Choroid plexus epithelial cell (primary cell): ENCODE measurements at places on chromosomes 5 and 9.

- DNase-seq, result no peak
Measured at GRCh38 chr5:110460837-110461236, 265.6 kb downstream of the TMEM232 start.

- DNase-seq, result no peak
Measured at GRCh38 chr5:155700333-155700732, 626.6 kb upstream of the SGCD start.

DNA sequence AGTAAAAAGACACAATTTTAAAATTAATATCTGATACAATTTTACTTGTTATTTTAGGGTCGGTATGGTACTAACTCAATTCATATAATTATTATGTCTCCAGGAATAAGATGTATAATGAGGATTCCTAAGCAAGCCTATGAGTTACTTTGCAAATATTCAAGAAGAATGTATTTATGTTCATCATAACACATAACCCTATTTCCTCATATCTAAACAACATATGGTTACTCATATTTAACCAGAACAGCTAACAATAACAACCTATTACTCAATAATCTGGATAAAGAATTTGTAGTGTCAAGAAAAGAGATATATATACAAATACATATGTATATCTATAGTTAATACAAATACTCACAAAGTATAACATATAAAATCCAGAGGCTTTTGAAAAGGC, 285.9 kb downstream of the ARL15 start:
- peak; percentile 80 for DNase-seq

DNA sequence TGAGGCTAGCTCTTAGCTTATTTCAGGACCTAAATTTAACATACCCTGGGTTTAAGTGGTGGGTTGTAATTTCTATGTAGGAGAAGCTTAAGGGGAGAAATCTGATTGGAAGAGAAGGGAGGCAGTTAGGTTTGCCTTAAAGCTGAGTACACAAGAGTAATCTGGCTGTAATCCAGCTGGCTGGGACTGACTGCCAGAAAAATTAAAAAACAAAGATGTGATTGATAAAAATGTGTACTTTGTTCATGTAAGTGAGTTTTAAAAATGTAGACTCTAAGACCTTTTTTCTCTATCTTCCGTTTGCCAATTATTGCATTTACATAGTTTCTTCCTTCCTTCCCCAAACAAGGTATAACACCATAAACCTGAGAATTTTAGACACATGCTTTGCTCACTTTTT, 17.5 kb upstream of the MSMP start:
- DNase-seq, result peak; percentile 68

DNA sequence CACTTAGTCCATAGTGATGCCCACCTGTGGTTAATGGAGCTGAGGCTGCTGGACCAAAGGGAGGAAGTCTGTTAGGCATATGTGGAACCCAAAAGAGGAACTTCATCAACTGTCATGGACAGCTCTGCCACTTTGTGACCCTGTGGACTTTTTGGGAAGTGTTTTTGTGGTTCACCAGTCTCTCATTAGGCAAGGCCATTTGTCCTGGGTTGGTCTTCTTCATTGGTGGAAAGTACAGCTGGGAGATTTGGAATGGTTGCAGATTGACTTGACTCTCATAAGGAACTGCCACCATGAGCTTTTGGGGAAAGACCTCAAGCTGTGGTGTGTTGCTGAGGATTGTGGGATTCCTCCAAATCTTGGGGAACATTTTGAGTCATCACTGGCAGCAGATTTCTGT, 31.9 kb upstream of the IL12B start:
- DNase-seq, result no peak

DNA sequence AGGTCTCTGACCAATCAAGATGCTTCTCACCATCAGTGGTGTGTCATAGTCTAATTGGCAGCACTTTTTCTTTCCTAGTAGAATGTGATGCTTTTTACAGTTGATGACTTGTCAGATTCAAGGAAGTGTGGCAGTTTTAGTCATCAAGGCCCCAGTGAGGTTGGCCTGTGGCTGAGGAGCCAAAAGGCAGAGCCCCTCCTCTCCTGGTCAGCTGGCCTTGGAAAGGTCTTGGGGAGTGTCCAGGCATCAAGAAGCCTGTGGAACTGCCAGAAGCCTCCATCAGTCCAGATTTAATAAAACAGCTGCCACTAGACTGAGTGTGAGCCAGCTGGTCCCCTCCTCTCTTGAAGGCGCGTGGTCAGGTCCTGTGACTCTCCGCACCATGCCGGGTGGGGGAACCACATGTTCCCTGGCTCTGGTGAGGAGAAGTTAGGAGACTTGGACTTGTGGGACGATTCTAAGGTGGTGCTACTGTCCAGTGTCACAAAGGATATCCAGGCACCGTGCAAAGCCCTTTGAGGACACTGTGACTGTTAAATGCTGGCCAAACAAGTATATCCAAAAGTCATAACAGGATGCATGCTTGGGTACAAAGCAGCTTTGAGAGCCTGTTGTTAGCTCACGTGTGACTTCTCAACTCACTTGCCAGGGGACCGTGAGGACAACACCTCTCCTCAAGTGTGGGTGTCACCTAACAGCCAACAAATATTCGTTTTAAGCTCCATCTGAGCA, 6.1 kb upstream of the ANGPTL2 start:
- DNase-seq, result no peak

DNA sequence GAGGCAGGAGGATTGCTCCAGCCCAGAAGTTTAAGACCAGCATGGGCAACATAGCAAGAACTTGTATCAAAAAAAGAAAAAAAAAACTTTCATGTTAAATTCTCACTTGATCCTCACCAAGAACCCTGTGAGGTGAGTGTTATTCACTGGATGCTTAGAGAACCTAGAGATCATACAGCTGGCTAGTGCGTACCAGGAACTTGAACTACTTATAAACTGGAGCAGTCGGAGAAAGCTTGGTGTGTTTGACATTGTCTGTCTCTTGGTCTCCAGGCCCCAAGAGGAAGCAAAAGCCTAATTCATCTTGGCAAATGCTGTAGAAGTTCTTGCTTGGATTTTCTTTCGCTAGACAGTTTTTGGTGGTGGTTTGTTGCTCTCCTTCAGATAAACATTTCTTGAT, 18.1 kb downstream of the TJP2 start:
- DNase-seq, result no peak

- DNase-seq, result peak; percentile 84
Measured at GRCh38 chr5:37248970-37249814, at the start of gene CPLANE1. TSS of gene CPLANE1 (minus strand) at chr5:37249376. CDS start at chr5:37247698, 1,678 bp downstream.

GRCh38 chr5:132526290-132526973, 16.9 kb downstream of the IL5 start:
- DNase-seq, result peak; percentile 66

DNA sequence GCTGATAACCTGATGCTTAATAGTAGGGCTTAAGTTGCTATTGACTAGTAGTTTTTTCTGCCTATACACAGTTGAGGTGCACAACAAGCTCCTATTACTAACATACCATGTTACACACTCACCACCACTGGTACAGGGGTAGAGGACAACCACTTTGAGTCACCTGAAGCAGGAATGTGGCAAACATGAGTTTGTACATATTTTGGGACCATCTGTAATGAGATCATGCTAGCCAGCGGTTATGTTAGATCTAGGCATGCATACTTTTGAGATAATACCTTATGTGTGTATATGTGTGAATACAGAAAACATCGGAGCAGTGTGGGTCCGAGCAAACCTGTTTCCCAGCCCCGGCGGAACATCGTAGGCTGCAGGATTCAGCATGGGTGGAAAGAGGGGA, 72.8 kb upstream of the NXNL2 start:
- DNase-seq, result peak; percentile 72

GRCh38 chr5:78958672-78959445, 26.3 kb downstream of the ARSB start:
- no peak for DNase-seq

GRCh38 chr9:16147726-16148125, 594.9 kb downstream of the CCDC171 start:
- peak; percentile 59 for DNase-seq

GRCh38 chr5:65009207-65009606, 240.5 kb downstream of the CWC27 start:
- DNase-seq, result no peak

DNA sequence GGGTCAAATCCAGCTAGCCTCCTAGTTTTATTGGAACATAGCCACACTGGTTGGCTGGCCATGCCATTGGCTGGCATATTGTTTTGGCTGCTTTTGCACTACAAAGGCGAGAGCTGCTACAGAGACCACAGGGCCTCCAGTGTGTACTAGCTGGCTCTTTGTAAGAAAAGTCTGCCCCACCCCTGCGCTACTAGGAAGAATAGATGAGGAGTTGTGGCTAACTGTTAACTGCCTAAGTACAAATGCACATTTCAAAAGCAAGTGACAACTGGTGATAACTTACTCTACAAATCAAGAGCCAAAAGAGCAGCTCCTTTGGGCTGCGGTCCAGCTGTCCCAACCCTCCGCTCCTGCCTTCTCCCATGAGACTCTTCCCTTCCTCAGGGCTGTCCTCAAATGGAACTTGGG, 63.9 kb downstream of the SERINC5 start:
- DNase-seq, result no peak

- no peak for DNase-seq
Measured at GRCh38 chr9:128847803-128848202, 18.2 kb upstream of the SPOUT1 start.

- no peak for DNase-seq
Measured at GRCh38 chr5:148884339-148885020, 58.1 kb downstream of the ADRB2 start.

- no peak for DNase-seq
Measured at GRCh38 chr9:136808075-136808805, 492 bp downstream of the RABL6 start.

DNA sequence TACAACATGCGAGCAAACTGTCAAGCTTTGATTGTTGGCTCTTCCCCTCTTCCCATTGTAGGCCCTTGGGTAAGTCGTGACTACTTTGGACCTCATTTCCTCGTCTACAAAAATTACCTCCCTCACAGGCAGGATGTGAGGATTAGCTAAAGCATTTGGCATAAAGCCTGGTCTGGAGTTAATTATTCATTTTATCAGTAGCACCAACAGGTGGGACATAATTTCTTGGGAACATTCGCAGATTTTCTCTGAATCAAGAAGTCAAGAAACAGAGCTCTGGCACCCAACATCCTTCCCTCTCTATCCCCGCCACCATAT, 39.9 kb upstream of the SEMA6A start:
- no peak for DNase-seq

DNA sequence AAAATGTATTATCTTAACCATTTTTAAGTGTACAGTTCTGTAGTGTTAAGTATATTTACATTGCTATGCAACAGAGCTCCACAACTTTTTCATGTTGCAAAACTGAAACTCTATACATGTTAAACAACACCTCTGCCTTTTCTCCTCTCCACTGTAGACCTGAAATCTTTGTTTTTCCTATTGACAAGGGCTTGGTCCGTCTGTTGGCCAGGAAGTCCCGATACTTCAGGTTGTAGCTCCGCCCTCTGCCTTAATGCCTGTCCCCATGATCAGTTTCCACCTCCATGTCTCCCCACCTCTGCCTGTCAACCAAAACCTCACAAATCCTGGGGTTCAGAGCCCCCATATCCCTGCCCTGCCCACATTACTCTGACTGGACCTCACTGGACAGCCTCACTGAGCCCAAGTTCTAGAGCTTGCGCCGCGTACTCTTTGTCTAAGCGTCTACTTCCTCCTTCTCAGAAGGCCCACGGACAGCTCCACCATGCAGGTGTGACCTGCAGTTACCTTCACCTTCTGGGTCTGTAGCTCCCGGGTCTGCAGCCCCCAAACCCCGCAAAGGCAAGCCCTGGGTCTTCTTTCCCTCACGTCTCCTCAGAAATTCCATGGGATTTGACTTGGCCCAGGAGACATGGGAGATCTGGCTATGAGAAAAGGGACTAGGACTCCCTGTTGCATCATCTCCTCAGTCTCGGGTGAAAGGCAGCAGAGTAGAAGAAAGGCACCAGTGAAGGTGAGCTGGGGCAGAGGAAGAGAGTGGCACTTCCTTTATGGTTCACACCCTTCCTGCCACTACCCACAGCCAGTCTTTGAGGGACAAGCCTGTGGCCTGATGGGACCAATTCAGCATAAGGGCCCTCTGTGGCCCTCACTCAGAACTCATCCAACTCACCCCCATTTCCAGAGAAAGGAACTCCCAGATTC, 8.0 kb downstream of the GLIPR2 start:
- DNase-seq, result no peak

GRCh38 chr9:135827301-135827700, 80.0 kb downstream of the CAMSAP1 start:
- DNase-seq, result no peak

DNA sequence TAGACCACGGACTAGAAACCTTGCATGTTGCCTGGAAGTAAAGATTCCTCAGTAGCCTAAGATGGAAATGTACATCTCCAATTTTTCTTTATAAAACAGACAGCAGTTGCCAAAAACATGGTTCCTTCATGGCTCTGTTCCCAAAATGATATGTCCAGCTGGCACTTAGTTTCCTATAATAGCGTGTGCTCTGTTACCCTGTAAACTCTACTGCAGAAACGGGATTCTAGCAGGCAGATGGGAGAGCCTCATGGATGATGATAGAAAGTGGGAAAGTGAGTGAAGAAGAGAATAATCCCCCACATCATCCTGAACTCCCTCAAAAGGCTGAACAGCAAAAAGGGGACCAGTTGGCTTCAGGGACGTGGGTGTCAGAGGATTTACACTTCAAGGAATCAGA, 118.2 kb downstream of the FRMD3 start:
- DNase-seq, result no peak

DNA sequence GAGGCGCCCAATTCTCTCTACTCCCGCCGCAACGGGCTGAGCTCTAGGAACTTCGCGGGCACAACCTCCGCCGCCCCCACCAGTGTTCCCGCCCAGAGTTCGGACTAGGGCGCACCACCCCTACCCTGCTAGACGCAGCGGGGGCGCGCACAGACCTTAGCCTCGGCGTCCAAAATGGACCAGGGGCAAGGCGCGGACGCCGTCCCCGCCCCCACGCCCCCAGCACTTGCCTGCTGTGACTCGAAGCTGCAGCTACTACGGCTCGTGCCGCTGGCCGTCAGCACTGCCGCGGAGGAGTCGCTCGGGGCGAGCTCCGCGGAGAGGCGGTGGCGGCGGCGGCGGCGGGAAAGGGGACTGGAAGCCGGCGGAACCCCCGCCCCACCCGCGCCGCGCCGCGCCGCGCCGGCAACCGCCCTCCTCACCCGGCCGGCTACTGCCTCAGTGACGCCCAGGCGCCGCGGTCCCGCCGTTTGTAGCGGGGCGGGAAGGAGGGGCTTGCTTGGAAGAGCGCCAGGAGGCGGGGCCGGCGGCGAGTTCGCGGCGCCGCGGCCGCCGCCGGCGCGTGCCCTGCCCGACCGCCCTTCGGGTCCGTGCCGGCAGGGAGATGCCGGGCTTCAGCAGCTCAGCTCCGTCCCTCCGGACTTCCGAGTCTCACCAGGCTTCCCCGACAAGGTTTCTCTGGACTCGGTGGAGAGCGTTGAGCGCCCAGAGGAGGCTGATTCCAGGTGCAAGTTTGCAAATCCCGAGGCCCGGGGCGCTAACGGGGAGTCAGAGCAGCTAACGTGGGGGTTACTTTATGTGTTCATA, 4.5 kb downstream of the ELAVL2 start:
- no peak for DNase-seq

- no peak for DNase-seq
Measured at GRCh38 chr5:177468329-177468684, 5.1 kb downstream of the DBN1 start.
